ENCODE measurements at places on chromosomes 2 and 18.

DNA sequence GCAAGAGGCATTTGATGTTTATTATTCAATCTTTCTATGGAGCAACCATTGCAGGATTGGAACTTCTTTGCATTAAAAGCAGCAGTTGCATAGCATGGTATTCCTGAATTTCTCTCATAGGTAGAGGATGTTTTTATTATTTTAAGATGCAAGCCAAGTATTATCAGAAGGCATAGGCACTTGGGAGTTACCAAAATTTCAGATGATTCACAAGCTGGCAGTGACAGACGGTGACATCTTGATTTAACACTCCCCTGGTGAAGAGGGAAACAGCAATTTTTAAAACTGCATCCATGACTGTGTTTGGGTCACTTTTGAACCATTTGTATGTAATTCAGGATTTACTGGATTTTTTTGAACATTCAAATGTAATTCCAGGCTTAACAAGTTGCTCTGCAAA lies 654.3 kb downstream of the SLC4A3 start:
- DNase-seq, result no peak

DNA sequence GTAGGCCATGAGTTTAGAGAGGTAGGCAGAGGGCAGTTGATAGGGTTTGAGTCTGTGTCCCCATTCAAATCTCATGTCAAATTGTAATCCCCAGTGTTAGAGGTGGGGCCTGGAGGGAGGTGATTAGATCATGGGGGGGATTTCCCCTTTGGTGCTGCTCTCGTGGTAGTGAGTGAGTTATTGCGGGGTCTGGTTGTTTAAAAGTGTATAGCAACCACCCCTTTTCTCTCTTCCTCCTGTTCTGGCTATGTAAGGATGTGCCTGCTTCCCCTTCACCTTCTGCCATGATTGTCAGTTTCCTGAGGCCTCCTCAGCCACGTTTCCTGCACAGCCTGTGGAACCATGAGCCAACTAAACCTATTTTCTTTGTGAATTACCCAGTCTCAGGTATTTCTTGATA lies 25.5 kb downstream of the MARCHF4 start:
- no peak for DNase-seq

DNA sequence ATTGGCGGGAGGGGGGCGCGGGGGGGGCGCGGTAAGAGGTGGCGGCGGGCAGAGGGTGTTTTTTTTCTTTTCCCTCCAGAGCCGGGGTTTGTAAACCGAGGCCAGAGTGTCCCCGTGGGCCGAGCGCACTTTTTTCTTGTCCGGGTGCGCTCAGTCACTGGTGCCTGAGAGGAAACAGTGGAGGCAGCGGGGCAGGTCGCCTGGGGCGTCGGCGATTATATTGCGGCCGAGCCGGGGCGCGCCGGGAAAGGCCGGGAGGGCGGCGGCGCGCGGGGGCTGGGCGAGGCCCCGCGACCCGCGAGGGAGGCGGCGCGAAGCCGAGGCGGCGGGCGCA lies 275 bp downstream of the HOXD8 start:
- DNase-seq, result no peak

DNA sequence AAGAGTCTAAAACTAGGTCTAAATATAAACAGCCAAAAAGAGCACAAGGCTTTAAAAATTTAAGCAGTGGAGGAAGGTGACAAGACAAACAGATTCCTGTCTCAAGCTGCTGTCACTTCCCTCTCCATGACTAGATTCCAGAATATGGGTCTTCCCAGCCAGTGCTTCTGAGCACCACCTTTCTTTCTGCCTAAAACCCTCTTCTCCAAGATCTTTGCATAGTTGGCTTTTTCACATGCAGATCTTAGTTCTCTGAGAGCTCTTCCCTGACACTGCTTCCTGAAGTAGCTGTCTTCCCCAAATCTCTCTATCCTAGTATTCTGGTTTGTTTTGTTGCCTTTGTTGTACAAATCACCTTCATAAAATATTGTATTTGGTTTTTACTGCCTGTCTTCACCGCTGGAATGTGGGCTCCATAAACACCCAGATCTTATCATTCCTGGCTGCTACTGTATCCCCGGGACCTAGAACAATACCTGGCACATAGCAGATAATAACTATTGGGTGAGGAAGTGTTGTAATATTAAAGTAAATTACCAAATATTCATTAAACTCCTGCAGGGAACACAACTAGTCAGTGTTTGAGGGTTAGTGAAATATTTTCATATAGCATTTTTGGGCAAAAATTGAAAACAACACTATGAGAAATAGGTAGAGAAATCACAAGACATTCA lies 150.2 kb downstream of the CCDC85A start:
- DNase-seq, result no peak

- no peak for DNase-seq
These were observed 23.2 kb upstream of the SATB2 start for GRCh38 chr2:199480966-199481365.

DNA sequence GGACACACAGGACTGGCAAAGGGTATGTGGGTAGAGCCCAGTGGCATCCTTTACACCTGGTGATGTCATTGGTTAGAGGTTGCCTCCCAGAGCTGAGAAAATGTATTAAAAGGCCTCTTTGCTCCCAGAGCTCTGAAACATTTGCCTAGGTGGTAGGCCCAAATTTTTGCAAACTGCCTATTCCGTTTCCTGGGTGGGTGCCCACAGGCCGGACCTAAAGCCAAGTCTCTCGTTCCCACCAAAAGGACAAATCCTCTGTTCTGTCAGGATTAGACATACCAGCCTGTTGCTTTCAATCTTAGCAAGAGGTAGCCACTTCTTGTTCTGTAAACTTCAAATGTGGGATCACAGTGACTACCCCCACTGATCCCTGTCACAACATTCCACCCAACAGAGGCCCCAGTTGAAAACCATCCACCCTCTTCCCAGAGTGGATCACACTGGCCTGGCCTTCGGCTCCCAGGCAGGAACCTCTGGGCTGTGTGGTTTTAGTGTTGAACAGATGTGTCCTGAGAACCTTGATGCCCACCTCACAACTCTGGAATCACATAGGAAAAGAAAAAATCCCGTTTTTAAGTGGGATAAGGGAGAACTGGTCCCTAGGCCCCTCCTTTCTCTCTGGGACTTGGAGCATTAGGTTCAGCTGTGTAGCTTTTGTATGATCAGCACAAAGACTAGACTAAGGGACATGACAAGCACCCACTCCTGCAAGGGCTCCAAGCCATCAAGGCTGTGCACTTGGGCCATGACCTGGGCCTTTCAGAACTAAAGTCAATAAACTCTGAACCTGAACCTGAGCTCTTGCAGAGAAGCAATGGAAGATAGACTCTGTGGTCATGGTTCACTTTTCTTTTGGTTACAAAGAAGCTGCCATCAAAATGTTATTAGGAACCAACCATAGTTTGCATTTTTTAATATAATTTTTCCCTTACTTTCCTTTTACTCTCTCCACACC lies 211.3 kb downstream of the CYP26B1 start:
- no peak for DNase-seq

DNA sequence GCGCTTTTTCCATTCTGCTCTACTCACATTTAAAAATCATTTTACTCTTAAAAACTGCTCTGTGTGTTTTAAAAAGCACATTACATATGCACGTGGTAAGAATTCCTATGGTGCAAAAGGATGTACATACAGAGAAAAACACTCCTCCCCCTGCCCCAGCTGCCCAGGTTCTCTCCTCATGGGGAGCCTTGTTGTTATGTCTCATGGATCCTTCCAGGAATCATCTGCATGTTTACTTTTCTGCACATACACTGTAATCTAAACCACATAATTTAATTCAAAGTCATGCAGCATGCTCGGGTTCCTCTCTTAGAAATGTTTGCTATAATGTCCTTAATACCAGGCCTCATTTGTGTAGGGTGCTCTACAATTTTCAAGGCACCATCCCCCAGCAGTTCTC lies 243.3 kb downstream of the LOXHD1 start:
- DNase-seq, result no peak

DNA sequence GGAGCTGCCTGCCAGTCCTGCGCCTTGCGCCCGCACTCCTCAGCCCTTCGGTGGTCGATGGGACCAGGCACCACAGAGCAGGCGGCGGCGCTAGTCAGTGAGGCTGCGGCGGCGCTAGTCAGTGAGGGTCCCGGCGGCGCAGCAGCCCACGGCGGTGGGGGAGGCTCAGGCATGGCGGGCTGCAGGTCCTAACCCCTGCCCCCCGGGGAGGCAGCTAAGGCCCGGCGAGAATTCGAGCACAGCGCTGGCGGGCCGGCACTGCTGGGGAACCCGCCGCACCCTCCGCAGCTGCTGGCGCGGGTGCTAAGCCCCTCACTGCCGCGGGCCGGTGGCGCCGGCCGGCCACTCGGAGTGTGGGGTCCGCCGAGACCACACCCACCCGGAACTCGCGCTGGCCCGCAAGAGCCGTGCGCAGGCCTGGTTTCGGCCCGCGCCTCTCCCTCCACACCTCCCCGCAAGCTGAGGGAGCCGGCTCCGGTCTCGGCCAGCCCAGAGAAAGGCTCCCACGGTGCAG lies 867.4 kb downstream of the DSC3 start:
- DNase-seq, result no peak

GRCh38 chr2:44716131-44716530 lies 225.4 kb upstream of the SIX3 start:
- no peak for DNase-seq

DNA sequence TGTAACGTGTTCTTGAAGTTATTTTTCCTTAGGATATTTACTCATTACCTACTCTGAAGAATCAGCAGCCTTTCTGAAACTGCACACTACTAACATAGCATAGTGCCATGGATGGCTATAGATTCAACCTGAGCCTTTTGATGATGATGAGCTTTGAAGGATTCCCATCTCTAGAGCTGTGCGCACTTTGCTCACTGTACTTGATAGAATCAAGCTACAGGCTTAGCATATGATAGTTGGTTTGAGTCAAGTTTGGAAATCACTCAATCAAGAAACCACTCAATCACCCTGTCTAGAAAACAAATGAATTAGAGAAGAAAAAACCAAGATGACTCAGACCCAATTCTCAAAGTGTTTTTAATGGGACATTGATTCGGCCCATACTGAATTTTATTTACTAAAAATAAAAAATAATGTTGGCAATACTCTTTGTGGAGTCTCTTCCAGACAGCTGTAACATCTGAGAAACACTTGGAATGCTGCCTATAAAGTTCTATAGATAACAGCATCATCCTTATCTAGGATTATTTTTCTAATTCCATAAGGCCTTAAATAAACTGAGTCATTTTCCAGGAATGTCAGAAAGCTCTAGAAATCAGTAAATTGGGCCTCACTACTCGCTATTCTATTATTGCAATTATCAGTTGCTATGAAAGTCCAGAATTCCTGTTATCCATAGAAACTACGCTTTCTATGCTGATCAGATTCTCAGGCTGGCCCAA lies 259.0 kb upstream of the ERBB4 start:
- no peak for DNase-seq

- no peak for DNase-seq
These were observed 205.7 kb downstream of the ASB1 start for GRCh38 chr2:238632181-238633060.

DNA sequence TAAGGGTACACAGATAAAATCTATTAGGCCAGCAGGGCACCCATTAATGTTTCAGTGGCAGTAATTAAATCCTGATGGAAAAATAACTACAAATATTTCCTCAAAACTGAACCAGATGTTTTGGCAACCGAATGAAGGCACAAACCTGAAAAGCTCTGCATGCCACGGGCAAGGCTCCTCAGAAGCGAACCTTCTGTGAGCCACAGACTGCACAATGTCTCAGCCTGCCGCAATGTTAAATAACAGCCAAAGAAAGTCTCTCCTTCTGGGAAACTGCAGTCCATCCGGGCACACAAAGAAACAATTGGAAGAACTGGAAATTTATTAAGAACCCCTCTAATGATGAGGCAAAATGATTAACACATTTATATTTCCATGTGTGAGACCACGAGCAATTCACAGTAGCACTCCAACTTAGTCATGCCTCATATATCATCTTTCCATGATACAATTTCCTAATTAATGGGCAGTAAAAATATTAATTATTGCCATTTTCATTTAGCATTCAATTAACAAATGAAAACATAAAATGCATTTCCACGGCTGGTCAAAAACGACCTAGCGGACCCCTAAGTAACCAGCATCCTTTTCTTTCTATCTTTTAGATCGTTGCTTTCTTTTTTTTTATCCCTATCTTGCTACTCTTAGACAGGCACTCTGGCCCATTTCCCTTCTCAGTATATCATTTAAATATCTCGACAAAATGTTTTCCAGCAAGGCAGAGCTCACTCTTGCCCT lies 237.5 kb downstream of the EPHA4 start:
- DNase-seq, result no peak

GRCh38 chr2:108128249-108128648 lies 111.5 kb upstream of the SULT1C3 start:
- DNase-seq, result no peak

DNA sequence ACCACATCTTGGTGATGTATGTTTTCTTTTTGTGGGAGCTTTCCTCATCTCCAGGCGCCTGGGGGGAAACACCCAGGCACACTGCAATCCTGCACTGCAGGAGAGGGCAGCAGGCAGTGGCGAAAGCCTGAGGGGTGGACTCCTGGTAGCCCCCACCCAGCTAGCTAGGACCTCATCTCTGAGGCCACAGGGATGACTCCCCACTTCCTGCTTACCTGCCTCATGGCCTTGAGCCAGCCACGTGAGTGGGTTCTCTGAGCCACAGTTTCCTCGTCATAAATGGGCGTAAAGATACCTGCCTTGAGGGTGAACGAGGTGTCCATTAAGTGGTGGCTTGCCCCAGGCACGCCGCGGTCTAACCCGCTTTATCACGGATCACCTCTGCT lies 19.1 kb downstream of the TRAF3IP1 start:
- DNase-seq, result no peak

- no peak for DNase-seq
These were observed 466.0 kb downstream of the RIT2 start for GRCh38 chr18:42649331-42650035.

- no peak for DNase-seq
These were observed 33.2 kb downstream of the ADCY3 start for GRCh38 chr2:24886691-24887304.

- no peak for DNase-seq
These were observed 11.0 kb downstream of the IL18R1 start for GRCh38 chr2:102366406-102367112.

GRCh38 chr2:150705357-150705756 lies 217.9 kb upstream of the RND3 start:
- DNase-seq, result no peak
